ENCODE measurements at places on chromosomes 2 and 18.
A peak's percentile ranks its signal among the peaks of the same experiment; 100 is the strongest.

- no peak for DNase-seq
Measured at GRCh38 chr2:206979922-206980321, 40.6 kb downstream of the CPO start.

- no peak for DNase-seq
Measured at GRCh38 chr2:30127016-30127893, 19.6 kb upstream of the YPEL5 start.

GRCh38 chr18:62617793-62618591 is 95.2 kb downstream of the ZCCHC2 start:
- DNase-seq: no peak

GRCh38 chr2:15053542-15053941 is 421.0 kb downstream of the LRATD1 start:
- no peak for DNase-seq

GRCh38 chr2:229412686-229413085 is 141.6 kb upstream of the PID1 start:
- no peak for DNase-seq

DNA sequence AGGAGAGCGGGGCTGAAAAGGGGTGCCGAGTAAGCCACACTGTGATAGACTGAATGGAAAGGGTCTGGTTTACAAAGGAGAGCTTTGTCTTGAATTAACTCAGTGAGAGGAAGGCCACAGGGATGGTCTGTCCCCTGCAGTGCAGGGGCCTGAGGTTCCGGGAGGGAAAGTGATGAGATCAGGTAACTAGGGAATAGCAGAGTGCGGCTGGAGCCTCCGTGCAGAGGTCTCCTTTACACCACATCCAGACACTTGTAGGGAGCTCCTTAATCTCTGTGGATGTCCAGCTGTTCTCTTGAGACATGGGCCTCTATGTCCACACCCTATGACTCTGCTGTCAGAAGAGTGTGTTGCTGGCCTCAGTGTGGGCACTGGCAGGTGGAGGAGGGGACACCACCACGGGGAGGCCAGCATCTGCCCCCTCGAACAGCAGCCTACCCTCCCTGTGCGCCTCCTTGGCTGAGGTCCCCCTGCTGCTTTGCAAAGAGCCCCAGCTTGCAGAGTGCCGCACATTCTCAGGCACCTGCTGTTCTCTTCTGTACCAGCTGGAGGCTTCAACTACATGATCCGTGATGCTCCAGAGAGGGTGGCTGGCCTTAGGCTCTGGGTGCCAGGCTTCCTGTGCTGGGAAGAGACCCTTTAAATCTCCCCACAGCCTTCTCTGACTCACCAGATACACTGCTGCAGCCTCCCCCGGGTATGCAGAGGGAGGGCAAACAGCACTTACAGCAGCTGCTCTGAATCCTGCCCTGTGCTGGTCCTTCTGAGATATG is 25.9 kb downstream of the ENOSF1 start:
- DNase-seq: no peak

GRCh38 chr2:130892793-130893785 is 56.4 kb downstream of the ARHGEF4 start:
- no peak for DNase-seq

GRCh38 chr2:197641666-197642065 is 33.7 kb downstream of the RFTN2 start:
- no peak for DNase-seq

GRCh38 chr2:12685145-12685544 is 31.6 kb upstream of the TRIB2 start:
- DNase-seq: no peak

GRCh38 chr18:76328140-76328539 is 166.9 kb downstream of the ZNF516 start:
- no peak for DNase-seq

- DNase-seq: no peak
Measured at GRCh38 chr2:10166676-10167292, 44.2 kb downstream of the RRM2 start.

DNA sequence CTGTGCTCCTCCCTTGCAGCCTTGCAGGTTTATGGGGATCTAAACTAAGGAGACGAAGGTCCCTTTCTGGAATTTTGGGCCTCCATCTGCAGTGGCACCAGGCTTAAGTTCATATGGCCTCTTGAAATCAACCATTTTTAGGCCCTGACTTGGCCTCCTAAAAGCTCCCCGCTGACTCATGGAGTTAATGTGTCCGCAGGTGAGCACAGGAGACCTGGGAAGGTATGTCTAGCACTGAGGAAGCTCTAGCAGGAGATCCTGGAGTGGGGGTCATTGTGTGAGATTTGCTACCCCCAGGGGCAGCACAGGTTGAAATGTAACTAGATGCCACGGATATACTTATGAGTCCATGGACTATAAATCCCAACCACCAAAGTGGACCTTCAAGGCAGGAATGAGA is 95.9 kb upstream of the CELF4 start:
- no peak for DNase-seq

DNA sequence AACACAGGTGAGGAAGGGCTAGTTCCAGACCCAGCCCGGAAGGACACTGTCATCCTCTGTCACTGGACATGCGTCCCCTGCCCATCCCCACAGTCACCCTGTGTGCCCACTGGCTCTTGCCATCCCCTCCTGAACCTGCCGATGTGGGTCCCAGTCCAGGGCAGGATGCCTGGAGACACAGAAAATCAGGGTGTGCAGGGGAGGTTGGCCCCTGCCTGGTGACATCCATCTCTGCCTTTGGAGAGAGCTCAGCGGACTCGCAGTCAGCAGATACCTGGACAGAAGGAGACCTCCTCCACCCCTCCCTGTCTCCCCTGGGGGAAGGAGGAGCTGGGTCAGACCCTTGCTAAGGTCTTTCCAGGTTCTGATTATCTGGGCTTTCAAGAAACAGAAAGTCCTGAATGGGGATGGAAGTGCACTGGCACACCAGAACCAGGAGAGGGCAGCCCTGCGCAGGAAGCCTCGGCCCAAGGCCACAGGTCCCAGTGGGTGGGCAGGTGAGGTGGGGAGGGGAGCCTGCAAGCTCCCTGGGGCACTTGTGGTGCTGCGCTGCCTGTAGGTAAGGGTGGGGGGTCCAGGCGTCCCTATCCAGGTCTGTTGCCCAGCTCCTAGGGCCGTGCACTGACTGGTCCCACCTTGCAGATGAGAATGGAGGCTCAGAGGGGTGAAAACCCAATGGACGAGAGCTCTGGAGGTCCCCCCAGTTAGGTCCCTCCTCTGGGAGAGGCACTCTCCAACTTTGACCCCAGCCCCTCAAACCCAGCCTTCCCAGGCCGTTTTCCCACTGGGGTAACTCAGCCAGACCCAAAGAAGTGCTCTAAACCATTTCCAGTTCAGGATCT is 9.7 kb upstream of the OTOS start:
- no peak for DNase-seq

- no peak for DNase-seq
Measured at GRCh38 chr2:218557941-218558340, 10.2 kb downstream of the USP37 start.

- no peak for DNase-seq
Measured at GRCh38 chr2:238907717-238908173, 59.9 kb downstream of the TWIST2 start.

- DNase-seq: no peak
Measured at GRCh38 chr18:12930376-12930775, 17.4 kb upstream of the SEH1L start.

DNA sequence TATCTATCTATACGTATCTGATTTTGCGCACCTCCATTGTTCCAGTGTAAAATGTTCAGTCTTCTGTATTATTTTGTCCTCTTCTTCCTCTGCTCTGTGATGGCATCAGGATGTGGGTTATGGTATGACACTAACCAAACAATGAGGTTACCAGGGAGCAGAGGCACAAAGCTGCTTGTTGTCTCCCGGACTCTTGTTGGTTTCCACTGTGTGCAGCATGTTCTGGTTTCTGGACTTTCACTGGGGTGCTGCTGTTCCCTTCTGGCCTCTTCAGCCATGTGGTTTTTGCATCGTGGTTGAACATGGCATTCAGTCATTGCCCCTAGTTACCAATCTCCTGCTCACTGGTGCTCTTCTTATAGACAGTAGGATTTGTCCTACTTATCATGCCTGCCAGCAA is 665.9 kb downstream of the CBLN2 start:
- DNase-seq: no peak

GRCh38 chr18:78972385-78972918 is 7.2 kb upstream of the SALL3 start:
- DNase-seq: no peak

GRCh38 chr2:66729416-66730330 is 294.7 kb downstream of the MEIS1 start:
- no peak for DNase-seq

GRCh38 chr2:44168681-44169154 is at the start of gene PPM1B:
PPM1B (plus strand) TSS chr2:44168875; CDS start chr2:44201200, 32,325 bp downstream.
- DNase-seq: no peak

GRCh38 chr2:17620841-17621240 is 80.3 kb downstream of the VSNL1 start:
- no peak for DNase-seq

- DNase-seq: peak; percentile 26
Measured at GRCh38 chr2:236507393-236508085, 62.1 kb upstream of the ACKR3 start.

DNA sequence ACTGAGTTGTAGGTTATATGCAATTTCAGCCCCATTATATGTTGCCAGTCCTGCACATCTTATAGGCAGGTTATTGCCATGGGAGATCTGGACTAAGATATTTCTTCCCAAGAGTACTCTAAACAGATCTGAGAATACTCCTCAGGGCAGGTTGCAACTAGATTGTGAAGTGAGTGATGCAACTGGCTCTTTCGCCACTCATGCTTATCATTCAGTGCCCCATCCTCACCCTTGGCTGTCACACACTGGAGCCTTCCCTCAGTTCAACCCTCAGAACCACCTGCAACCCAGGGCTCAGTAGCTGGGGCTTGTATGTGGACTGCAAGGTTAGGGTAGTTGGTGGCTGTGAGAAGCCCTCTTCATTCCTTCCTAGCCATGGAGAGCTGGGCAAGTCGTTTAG is 14.1 kb downstream of the MERTK start:
- no peak for DNase-seq

DNA sequence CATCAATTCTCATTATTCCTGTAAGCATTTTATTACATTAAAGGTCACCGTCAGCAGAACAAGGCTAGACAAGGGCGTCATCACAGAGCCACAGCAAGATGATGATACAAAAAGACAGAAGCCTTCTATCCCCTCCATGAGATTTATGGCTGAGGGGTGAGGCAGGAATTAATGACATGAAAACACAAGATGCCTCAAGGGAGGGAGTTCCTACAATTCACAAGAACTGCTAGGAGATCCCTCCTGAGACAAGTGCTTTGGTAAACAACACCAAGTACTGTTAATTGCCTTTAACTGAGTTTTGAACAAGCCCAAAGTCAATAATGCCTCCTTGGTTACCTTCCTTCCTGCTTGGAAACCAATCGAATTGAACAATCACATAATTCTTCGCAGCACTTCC is 14.1 kb downstream of the ADD2 start:
- no peak for DNase-seq

DNA sequence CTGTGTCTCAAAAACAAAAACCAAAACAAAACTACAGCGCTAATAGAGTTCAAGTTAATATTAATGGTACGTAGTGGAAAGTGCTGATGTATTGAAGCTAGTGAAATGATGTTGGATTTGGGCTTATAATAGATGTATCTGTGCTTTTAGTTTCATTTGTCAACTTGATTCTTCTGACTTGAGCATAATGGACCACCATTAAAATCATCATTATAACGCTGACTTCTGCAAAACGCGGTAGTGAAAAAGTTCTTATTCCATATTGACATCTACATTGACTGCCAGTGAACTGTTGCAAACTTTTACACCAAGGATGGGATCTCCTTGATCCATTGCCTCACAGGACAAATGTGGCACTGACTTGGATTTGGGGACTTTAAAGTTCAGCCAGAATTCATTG is 85.0 kb downstream of the LPIN1 start:
- DNase-seq: no peak

- no peak for DNase-seq
Measured at GRCh38 chr2:69774984-69775982, 33.3 kb downstream of the ANXA4 start.

Data from CD8-positive, alpha-beta memory T cell (primary cell).